ENCODE measurements at places on chromosomes 3 and 15.

- no peak for DNase-seq
Observed at GRCh38 chr3:148932972-148933371, 58.4 kb upstream of the GYG1 start.

DNA sequence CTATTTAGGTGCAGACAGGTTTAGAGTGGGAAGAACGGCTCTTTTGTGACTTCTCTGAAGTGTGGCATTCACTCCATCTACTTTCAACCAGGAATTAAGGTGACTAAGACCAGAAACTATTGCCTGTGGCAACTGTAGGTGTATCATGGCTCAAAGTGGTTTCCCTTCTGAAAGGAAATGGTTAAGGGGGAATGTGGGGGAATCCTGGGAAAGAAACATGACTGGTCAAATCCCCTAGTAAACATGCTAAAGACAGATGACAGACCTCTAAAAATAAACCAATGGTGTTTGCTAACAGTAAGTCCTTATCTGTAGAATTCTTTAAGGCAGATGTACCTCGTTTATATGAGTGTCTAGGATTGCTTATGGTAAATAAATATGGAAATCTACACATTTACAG lies 56.9 kb downstream of the MEGF11 start:
- no peak for DNase-seq

DNA sequence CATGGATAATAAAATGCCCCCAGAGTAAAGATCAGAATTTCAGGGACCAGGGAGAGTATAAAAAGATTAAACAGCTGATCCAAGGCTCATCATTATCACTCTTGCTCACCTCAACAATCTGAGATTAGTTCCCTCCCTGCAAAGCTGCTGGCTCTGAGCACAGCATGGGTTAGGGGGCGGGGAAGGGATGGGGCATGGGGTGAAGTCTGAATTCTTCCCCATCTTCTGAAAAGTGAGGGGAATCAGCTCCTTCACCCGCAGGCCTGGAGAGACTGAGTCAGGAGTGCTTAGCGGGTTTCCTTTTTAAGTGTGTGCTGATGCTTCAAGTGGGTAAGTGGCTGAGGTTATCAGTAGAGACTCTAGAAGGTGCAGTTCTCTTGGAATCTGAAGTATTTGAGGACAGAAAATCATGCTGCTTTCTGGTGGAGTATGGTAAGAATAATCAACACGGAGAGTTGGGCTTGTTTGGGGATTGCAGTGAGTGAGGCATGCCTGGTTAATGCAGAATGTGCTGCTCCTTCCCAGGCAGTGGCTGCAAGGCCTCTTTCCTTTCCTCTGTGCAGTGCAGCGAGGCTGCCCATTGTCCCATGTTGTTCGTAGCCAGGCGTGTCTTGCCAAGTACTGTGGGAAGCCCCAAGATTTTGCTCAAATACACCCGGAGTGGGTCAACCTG lies 59.2 kb upstream of the TRAK1 start:
- DNase-seq, result peak; percentile 69

- no peak for DNase-seq
Observed at GRCh38 chr3:15476378-15476777, 45.1 kb downstream of the COLQ start.

- no peak for DNase-seq
Observed at GRCh38 chr3:52998771-52999513, 46.9 kb downstream of the SFMBT1 start.

DNA sequence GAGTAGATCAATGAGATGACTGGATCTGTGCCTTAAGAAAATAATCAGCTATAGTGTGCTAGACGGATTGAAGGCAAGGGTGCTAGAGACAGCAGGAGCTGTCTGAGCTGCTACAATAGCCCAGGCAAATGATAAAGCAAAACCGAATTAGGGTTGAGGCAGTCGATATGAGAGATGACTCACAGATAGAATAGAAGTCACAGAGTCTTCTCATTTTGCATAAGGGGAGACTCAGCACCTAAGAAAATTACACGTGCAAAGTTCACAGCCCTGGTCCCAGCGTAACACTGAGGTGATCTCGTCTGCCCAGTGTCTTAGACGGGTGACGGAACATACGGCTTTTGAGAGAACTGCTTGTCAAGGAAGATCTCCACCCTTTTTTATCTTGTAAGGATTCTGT lies 11.6 kb downstream of the LPP start:
- DNase-seq, result no peak

DNA sequence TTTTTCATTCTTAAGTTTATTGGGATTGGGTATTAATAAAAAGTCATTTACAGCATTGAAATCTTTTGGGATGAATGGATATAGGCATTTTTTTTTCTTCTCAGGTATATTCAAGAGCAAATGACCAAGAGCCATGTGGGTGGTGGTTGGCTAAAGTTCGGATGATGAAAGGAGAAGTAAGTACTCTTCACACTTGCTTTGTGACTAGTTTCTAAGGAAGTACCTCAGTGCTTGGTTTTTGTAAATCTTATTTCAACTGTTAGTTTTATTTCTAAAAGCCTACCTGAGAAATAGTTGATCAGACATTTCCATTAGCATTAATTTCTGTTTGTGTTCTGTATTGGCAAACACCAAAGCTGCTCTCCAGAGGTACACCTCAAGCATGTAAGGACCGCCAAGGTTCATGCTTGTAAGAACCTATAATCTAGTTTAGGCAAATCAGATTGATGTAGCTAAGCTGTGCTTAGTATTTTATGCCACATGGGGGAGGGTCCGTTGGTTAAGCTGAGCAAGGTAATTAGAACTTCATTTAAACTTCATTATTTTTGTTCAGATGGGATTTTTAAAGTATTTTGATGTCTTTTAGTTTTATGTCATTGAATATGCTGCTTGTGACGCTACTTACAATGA lies 35.4 kb downstream of the FXR1 start:
- DNase-seq, result no peak

- peak; percentile 64 for DNase-seq
Observed at GRCh38 chr3:135503760-135504686, 461.5 kb upstream of the PPP2R3A start.

GRCh38 chr15:90063770-90064247 lies 38.5 kb downstream of the IDH2 start:
- DNase-seq, result no peak

GRCh38 chr3:29169451-29169850 lies 111.4 kb upstream of the RBMS3 start:
- no peak for DNase-seq

DNA sequence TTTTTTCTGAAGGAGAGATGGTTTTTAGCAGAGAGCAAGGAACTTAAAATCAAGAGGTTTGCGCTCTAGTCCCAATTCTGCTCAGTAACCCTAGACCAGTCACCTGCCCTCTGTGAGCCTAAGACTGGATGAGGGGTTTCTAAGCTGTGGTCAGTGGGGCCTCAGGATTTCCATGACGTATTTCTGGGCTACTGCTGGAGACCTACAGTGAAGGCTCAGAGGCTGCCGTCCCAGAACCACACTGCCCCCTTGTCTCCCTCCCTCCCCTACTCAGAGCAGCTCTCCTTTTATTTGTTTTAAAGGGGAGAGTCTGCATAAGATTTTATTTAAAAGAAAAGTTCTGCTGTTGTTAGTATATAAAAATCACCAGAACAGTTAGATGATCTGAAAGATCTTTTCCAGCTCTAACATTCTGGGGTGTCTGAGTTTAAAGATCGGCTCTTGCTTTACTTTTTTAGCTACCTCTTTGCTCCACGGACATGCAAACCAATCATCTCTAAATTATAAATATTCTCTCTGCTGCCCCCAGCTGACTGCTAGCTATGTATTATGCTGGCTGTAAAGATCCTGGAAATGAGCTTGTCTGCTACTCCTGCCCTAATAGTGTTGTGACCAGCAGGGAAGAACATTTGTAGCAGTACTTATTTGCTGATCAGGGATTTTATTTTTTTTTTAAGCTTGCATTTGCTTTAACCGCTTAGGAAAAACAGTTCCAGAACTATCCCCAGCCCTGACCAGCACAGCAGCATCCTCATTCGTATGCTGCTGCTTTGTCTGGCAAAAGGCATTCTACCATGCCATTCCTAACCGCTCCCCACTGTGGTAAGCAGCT lies 28.6 kb upstream of the NDUFB4 start:
- DNase-seq, result peak; percentile 42

DNA sequence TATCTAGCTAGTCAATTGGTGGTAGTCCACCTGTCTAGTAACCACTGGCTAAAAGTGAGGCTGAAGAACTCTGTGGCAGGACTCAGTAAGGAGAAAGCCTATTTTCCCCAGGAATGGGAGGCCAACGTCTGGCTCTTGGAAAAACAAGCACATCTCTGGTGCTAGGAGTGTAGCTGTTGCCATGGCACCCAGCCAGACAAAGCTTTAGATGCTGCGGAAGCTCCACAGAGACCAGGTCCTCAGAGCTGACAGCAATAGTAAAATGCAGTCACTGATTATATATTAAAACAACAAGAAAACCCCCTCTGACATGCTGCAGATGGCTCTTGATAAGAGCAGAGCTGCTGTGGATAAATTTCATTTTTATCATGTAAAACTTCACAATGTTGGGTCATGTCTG lies 124.9 kb upstream of the STRIT1 start:
- peak; percentile 45 for DNase-seq

DNA sequence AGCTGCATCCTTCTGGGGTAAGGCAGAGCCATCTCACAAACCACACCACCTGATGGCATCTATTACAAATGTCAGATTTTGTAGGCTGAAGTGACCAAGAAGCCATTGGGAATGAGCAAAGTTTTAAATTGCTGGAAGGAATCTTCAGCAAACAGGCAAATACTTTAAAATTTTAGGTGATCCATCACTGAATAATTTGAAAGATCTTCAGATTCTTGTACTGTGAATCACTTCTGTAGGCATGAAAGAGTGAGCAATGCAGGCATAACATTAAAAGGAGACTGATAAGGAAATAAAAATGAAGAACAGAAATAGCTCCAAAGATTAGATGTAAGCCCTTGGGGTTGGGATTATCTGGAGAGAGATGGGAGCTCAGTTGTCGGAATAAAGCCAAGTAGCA lies 36.0 kb upstream of the ALDH1L1 start:
- DNase-seq, result peak; percentile 62

DNA sequence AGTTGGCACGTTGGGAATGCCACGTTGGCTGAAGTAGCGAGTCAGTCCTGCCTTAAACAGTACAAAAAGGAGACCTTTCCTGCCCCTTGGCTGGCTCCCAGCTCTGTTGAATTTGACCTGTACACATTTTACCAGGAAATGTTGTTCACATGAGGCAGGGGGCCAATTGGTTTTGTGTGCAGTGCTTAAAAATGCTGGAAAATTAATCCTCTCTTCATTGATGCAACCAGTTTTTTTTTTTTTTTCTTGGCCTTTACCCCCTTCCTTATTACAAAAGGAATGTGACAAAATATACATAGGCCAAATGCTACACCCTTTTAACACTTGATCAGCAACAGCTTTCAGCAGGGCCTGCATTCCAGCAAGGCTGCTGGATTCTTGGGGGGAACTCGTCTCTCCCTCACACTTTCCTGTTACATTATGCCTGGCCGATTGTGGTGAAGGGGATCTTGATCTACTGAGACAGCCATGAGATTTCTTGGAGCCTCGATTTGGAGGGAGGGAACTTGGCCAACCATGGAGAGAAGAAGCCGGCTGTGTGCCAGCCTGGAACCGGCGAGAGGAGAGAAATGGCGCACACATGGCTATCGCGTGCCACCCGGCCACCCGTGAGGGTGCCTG lies 93.1 kb downstream of the DNASE1L3 start:
- DNase-seq, result peak; percentile 55

GRCh38 chr3:190032923-190033322 lies 87.8 kb downstream of the P3H2 start:
- no peak for DNase-seq

DNA sequence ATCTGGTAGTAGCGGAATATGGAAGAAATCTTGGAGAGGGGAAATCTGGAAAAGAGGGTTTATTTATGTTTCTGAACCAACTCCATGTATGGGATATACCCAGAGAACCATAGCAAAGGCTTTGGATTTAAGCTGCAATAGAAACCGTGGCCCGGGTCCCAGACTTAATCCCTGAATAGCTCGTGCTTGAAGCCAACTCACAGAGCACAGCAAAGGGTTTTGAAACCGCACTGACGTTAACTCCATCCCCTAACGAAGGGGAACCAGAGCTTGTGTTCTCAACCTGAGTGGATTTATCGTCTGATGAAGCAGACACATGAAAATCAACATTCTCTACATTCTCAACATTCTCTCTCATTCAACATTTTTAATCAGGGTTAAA lies 154.6 kb downstream of the APBA2 start:
- no peak for DNase-seq

- no peak for DNase-seq
Observed at GRCh38 chr15:76065245-76065644, 5.5 kb downstream of the TMEM266 start.

- DNase-seq, result no peak
Observed at GRCh38 chr3:160005004-160005403, 16.4 kb downstream of the IL12A start.

DNA sequence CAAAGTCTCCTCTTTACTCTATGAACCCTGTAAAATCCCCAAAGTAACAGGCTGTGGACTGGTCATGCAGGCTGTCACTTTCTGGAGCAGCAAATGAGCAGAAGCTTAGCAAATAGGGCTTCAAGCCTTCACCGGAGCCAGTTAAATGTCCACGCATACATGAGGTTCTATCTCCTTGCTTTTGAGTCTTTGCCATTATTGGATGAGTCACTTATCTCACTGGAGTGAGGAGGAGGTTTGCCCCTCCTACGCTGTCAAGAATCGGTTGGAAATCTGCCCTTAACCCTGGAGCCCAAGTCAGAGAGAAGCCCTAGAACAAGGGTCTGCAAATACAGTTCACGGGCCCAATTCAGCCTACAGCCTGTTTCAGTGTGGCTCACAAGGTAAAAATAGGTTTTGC lies 126.1 kb upstream of the CTNNB1 start:
- DNase-seq, result no peak

- DNase-seq, result no peak
Observed at GRCh38 chr15:25544076-25544475, 105.3 kb upstream of the UBE3A start.

DNA sequence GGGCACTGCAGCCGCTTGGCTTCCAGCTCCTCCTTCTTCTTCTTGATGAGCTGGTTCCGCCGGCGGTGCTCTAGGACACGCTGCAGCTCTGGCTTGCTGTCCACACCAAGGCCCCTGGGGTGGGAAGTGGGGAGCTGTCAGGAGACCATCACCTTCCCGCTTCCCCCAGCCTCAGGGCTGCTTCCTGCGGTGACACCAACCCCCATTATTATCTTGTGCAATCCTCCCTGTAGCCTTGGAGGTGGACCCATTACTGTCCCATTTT lies 10.0 kb downstream of the FAM107A start:
- no peak for DNase-seq

DNA sequence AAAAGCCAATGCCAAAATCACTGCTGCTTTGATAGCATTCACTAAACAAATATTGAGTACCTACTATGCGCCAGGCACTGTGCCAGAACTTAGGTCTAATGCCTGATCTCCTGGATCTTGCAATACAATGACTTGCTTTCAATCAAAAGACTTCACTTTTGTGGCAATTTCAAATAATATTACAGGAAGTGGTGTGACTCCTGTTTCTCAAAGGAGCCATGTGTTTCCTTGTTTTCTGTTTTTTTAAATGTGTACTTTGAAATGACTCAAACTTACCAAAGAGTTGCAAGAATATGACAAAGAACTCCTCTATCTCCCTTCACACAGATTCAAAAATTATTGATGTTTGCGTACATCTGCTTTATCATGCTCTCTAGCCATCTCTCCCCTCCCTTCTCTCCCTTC lies 18.3 kb downstream of the OSBPL10 start:
- DNase-seq, result no peak

- DNase-seq, result no peak
Observed at GRCh38 chr15:43859546-43859945, 32.7 kb downstream of the WDR76 start.
